Uterus (tissue), 4 donors: ENCODE measurements at places on chromosomes 4 and X. TPM values are rescaled to one million over a fixed set of nuclear protein-coding genes. Genes with fewer than 3 reads are reported as not detected.

The LDB2 gene
- 215 TPM for total RNA-seq

The SSX3 gene
- total RNA-seq = not detected

The KLF8 gene
- total RNA-seq = 18.4 TPM

DNA sequence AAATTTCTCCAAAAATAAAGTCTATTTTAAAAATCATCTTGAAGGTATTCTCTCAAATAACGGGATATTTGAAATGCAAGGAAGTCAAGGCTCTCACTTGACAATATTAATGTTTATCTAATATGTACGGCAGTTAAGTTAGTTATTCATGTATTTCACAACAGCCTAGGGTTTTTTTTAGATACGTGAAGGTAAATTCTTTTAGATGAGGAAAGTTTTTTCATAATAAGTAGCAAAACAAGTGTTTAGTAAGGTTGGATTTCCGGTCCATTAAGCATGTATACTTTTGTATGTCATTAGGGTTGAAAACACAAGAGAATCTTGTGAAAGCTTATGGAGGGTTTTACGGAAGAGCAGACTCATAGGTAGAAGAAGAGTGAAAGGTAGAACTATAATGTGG lies 273.3 kb downstream of the ANK2 start:
- DNase-seq = no peak

GRCh38 chr4:110216129-110216528 lies 17.7 kb upstream of the ELOVL6 start:
- DNase-seq = no peak

GRCh38 chr4:137861682-137862081 lies 329.4 kb upstream of the PCDH18 start:
- no peak for DNase-seq

The IL1RAPL2 gene
- total RNA-seq = 2.1 TPM

GRCh38 chr4:39526765-39527295 lies 409 bp downstream of the UGDH start:
- no peak for DNase-seq

The RUFY3 gene
- total RNA-seq = 111 TPM

- DNase-seq = no peak
Observed at GRCh38 chr4:132557660-132558059, 591.4 kb upstream of the PCDH10 start.

The TREX2 gene
- not detected for total RNA-seq

DNA sequence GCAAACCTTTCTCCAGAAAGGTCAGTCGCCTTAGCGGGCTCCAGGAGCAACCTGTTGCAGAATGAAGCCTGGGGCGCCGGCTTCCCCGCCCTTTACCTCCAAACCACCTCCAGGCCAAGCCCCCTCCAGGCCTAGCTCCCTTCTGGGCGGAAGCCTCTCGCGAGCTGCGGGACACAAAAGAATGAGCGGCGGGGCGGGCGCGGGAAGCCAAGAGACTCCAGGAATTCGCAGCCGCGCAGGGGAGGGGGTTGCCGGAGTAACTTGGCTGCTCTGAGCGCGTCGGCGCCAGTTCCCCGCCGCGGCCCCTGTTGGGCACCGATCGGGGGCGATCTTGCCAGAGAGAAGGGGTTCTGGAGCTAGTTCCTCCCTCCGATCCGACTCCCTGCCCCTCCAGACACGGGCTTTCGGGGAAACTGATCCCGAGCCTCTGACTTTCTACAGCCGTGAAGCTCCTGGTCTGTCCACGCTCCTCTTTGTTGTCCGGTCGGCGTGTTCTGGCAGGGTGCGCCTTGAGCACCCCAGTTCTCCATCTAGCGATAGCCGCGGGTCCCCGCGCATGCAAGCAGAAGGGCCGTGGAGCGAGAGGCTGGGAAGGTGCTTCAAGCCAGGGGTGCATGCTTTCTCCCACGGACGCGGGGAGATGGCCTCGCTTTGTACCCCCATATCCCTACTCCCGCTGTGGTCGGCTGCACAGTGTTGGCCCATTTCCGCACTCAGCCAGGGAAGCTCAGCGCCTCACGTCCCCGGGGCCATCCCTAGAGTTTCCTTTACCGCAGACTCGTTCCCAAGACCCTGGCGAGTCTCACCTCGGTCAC lies 1.2 kb downstream of the PROM1 start:
- no peak for DNase-seq

DNA sequence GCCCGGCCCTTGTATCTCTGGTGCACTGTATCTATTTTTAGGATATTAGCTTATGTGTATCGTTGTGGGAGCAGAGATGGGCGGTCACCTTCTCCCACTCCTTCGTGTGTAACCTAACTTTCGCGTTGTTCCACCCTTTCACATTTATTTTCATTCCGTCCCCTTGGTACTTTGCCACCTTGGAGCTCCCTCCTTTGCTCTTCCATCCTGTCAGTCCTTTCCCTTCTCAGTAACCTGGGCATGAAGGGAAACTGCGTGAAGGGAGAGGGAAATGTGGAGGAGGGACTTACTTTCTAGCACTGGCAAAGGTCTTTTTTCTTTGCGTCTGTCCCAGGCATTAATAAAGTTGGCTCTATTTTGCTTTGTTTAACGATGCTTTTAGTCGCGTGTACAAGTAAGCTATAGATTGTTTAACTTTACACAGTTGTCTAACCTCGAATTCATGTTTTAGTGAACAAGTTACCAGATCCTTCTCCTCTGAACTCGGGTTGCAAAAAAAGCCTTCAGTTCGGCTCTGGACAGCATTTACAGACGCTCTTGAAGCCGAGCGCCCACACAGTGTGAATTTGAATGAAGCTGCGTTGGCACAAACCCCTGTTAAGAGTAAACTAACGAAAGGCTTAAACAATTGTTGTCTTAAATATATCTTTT lies 3.9 kb downstream of the PCDH10 start:
- no peak for DNase-seq

The BMPR1B gene
- 4.5 TPM for total RNA-seq

The GLUD2 gene
- 5.4 TPM for total RNA-seq

GRCh38 chr4:168152837-168153500 lies 60.6 kb downstream of the ANXA10 start:
- no peak for DNase-seq

GRCh38 chrX:2689773-2690666 lies 1.1 kb upstream of the CD99 start:
- no peak for DNase-seq

DNA sequence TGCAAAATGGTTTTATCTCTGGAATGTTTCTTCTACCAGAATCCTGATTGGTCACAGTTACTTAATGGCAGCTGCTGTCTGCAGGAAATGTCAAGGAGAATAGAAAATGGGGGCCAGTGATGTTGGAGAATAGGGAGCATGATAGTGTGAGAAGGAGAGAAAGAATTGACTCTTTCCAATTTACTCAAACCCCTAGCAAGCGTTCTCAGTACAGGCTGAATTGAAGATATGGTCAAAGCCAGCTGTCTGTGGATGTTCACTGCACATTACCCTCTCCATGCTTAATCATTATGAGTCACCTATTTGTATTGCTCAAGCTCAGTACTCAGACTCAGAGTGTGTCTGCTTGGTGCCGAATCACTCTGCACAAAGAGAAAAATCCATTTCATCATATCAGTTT lies 57.8 kb upstream of the FAM47B start:
- DNase-seq = no peak

- DNase-seq = no peak
Observed at GRCh38 chr4:5052204-5052702, 973 bp downstream of the STK32B start.

DNA sequence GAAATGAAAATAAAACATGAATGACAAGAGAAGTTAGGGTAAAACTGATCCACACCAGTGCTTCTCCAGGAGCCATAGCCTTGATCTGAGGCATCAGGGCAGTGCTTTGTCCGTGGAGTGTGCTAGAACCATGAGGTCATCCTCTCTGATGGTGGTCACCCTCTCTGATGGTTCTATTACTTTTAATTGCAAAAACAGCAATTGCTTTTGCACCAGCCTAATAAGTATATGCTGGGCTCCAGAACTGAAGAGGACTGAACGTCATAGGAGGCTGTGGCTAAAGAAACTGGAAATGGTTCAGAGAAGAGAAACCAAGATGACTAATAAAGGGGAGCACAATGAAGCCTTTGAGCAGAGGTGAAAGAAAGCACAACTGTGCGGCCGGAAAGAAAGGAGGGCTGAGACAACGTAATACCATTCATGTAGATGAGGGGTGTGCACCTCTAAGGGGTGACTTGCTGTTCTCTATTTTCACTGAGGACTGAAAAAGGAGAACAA lies 17.0 kb upstream of the TMEM154 start:
- no peak for DNase-seq

The BMP3 gene
- total RNA-seq = not detected

- no peak for DNase-seq
Observed at GRCh38 chr4:143512978-143513313, 556 bp upstream of the SMARCA5 start.

DNA sequence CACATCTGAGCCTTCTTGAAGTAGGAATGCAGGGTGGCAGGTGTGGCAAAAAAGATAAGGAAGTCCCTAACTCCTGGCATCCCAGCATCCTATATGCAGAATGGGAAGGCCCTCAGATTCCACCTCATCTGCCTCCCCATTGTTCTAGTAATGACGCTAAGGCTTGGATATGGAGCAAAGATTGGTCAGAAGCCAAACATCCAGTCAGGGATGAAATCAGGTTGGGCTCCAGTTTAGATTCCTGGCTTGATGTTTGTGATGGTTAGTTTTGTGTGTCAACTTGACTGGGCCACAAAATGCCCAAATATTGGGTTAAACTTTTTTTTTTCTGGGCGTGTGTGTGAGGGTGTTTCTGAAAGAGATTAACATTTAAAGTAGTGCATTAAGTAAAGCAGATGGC lies 39.6 kb upstream of the MAGEA4 start:
- no peak for DNase-seq

The FMR1NB gene
- total RNA-seq = not detected

DNA sequence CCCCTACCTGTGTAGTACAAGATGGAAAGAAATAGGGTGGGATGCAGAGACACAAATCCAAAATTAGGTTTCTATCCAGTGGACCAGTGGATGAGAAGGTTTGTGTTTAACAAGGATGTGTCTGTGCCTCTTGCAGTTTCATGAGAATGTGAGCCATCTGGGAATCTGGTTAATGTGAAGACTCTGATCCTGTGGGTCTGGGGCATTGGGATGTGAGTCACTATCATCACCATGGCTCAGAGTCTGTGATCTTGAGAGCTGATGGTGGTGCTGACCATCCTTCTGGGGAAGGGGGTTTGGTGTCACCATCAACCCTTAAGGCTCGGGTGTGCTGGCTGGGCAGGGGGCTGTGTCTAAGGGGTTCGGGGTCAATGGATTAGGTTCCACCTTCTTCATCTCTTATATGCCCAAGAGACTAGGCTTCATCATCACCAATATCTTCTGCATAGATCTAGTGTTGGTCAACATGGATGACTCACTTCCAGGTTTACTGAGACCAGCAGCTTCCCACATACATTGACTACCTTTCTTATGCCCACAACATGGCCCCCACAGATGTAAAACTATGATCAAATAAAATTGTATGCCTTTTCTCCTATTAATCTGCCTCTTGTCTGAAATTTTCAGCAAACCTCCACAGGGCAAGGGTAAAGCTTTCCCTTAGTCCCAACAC lies 65.7 kb upstream of the MID1 start:
- no peak for DNase-seq

The MSANTD1 gene
- total RNA-seq = not detected

- no peak for DNase-seq
Observed at GRCh38 chr4:173161311-173161710, 7.3 kb upstream of the GALNT7 start.

DNA sequence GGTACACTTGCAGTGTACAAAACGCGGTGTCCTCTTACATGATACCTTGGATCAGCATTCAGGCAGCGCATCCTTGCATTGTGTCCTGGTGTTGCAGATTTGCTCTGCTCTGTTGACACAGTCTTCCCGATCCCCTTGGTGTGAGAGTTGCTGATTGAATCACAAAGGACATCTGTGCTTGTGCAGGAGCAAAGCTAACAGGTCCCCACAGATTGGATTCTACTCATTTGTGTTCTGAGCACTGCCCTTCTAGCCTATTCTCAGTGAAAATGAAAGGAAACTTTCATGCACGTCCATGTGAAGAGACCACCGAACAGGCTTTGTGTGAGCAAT lies 171.4 kb downstream of the FRMPD4 start:
- DNase-seq = no peak

DNA sequence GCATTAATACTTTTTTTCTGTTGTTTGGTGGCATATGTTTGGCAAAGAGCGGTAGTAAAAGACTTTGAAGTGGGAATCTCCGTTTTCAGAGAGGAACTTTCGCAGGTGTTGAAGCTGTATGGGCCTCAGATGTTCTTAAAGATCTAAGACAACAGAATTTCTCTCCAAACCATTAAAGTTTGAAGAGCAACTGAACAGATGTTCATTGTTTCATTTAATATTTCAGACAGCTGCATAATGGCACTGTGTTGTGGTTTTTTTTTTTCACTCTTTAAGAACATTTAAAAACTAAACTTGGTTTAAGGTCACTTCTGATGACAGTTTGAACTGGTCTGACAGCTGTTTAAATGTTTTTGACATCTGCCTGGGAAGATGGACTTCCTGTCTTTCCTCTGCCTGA lies 882.7 kb upstream of the PCDH10 start:
- DNase-seq = no peak

- no peak for DNase-seq
Observed at GRCh38 chrX:72360326-72360725, 54.6 kb upstream of the CITED1 start.

DNA sequence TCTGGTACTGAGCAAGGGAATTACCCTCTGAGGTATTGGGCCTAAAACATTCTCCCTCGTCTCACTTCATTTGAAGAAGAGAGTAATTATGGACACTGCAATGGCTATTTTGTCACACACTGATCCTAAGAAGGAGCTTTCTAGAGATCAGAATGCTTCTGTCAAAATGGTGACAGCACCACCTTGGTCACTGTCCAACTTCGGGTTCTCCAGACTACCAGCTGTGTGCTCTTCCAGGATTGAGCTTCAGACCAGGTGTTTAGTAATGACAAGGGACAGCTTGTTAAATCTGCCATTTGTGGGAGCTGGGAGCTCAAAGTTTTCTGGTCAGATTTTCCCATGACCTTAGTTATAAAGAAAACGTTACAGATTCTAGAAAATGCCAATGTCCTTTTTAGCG lies 105.4 kb downstream of the POLA1 start:
- no peak for DNase-seq

The CLGN gene
- 3.2 TPM for total RNA-seq

DNA sequence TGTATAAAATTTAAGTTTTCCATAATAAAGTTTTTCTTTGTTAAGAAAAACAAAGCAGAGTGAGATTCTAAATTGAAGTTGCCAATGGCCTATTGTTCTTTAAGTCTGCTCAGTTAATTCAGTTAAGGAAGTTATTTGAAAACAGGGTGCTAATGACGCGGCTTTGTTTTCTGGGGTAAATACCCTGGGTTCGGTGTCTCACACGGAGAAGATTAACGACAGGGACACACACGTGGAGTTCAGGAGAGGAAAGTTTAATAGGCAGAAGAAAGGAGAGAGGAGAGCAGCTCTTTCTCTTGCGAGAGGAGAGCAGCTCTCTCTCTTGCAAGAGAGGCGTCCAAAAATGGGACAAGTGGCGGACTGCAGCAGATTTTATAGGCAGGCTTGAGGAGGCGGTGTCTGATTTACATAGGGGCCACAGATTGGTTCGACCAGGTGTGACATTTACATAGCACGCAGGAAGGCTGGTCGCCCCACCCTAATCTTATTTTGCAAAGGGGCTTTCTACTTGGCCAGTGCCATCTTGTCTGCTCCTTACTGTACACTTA lies 9.6 kb downstream of the CA5B start:
- no peak for DNase-seq

The GC gene
- total RNA-seq = not detected

The AVPR2 gene
- not detected for total RNA-seq

- no peak for DNase-seq
Observed at GRCh38 chr4:8606966-8607365, 14.4 kb downstream of the CPZ start.

- no peak for DNase-seq
Observed at GRCh38 chr4:152394791-152395190, 141.1 kb downstream of the FBXW7 start.

The VCX gene
- not detected for total RNA-seq
